ENCODE measurements at places on chromosomes 5 and 9.

GRCh38 chr9:128987805-128988204, 40.3 kb downstream of the NUP188 start:
- DNase-seq: no peak

DNA sequence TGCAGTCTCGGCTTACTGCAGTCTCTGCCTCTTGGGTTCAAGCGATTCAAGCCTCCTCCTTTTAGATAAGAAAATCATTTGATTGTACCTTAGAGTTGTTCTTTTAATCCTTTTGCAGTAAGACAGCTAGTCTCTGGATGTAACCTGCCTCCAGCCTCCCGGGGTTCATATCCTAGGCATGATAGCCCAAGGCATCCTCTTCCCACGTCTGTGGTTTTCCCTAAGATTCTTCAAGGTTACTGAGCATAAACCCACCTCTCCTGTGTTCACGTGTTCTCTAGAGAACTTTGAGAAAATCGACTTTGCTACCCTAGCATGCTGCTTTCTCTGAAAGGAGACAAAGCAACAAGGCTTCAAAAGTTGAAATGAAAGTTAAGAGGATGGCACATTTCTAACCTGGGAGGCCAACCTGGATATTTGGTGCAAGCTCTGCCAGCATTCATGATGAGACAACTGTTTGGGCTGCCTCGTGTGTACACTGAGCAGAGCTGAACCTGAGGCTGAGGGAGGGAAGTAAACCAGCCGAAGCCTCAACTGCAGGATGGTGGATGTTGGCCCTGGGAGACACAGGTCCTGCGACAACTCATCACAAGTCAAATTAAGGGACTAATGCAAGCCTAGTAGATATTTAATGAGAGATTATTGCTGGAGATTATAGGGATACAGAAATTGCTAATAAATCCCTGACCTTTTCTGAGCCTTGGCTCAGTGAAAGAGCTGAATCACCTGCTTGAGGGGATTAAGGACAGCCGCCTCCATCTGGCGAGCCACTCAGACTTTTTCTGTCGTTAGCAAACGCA, 261.8 kb downstream of the ARHGAP26 start:
- DNase-seq: no peak

DNA sequence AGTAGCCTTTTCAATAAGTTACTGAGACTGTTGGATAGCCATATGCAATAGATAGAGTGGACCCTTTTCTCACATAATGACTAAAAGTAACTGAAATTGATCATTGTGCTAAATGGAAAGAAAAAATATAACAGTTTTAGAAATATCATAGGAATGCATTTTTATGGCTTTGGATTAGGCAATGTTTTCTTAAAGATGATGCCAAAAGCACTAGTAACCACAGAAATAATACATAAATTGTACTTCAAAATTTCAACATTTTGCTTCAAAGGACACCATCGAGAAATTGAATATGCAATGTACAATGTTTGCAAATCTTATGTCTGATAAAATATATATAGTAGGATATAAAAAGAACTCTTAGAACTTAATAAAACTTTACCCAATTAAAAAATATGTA, 1267.5 kb upstream of the CDH9 start:
- DNase-seq: no peak

GRCh38 chr9:134971196-134971595, 53.5 kb upstream of the FCN1 start:
- DNase-seq: no peak

GRCh38 chr9:73155968-73156864, 4.6 kb downstream of the ANXA1 start:
- DNase-seq: no peak

DNA sequence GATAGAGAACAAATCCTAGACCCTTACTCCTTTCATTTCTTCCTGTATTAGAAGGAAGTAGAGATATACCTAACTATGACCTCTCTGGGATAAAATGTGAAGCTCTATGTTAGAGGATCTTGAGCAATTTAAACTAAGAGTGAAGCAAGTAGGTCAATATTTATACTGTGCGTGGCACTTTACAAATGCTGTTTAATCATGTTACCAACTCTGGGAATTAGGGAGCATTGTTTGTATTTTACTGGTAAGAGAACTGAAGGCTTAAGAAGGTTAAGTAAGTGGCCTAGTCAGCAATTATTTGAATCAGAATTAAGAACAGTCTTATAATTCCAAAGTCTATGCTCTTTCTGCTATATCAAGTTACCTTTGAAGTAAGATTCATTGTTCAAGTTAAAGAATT, 12.0 kb downstream of the TNC start:
- DNase-seq: no peak

- no peak for DNase-seq
Measured at GRCh38 chr5:1659100-1659981, 135.6 kb upstream of the LPCAT1 start.

GRCh38 chr5:14838396-14839319, 32.9 kb downstream of the ANKH start:
- no peak for DNase-seq

DNA sequence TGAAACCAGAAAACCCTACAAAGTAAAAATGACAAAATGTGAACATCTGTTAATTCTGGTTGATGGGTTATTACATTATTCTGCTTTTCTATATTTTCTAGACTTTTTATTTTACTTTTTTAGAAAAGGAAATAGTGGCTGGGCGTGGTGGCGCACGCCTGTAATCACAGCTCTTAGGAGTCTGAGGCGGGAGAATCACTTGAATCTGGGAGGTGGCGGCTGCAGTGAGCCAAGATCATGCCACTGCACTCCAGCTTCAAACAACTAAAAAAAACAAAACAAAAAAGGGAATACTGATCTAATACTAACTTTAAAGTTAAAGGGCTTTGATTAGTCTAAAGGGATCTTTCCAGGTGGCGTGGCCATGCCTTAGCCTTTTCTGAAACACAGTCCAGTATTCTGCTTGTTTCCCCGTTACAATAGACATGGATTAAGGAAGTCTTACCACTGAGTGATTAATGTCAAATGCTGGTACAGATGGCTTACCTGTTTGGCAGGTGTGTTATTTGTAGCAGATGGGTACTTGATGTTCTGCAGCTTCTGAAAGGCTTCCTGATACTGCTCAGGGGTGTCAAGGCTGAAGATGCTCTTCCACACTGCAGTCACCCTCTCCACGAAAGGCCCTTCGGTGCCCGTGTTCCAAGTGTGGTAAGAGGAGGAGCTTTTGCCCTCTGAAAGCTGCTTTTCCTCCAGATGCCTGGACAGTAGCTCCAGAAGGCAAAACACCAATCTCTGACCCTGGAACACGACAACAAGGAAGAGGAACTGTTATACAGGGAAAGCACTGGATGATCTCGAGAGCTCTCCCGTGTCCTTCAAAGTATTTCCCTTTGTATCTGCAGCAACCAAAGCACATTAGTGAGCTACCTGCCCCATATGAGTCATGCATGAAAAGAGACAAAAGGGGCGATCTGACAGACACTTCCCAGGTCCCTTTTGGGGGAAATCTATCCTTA, 37.5 kb downstream of the CNOT8 start:
- DNase-seq: no peak

DNA sequence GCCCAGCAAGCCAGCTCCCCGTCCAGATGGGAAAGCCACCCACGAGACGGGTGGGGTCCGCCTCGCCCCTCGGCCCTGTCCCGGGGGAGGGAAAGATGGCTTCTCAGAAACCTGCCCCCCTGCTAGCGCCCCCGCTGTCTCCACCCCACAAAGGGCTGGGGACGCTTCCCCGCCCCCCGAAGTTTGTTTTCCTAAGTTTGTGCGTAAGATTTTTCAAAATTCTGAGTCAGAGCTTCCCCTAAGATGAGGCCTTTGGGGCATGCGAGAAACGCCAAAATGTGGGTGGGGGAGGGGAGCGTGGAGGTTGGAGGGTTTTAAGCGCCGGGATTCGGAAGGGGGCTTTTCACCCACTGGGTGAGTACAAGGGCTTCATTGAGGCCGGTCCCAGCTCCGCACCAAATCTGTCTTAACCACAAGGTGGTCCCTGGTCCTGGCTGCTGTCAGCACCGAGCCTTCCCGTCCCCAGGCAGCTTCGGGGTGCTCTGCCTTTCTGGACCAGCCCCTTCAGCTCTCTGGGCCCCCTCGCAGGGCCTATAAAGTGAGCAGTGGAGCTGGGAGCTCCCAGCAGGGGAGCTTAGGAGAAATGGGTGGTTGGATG, 32.3 kb downstream of the PRRX2 start:
- peak; percentile 72 for DNase-seq

DNA sequence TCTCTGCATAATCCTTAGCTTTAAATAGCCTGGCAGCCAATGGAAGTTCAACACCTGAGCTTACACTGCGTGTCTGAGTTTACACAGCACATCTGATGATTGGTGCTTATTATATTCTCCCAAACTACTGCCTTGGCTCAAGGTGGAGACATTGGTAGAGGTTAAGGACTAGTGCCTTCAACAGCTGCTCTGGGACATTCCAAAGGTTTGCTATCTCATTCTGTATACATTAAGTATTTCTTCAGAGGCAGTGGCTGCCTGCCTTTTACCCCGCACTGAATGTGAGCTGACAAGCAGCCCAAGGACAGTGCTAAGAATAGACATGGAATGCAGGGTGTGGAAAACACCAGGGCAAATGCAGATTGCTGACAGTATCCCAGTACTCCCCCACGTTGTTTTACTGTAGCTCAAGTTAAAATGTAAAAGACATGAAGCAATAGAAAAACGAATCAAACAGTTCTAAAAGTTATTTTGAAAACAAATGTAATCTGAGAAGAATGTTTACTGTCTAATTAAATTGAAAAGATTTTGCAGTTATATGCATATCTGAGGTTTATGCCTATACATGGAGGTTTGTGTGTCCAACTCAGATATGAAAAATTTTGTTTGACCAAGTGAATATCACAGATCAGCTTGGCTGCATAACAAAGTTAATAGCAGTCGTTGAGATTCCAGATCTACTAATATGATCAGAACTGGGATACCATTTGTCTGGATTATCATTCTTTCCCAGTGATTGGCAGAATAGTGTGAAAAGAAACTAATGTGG, 1.8 kb downstream of the HSPB3 start:
- DNase-seq: no peak

DNA sequence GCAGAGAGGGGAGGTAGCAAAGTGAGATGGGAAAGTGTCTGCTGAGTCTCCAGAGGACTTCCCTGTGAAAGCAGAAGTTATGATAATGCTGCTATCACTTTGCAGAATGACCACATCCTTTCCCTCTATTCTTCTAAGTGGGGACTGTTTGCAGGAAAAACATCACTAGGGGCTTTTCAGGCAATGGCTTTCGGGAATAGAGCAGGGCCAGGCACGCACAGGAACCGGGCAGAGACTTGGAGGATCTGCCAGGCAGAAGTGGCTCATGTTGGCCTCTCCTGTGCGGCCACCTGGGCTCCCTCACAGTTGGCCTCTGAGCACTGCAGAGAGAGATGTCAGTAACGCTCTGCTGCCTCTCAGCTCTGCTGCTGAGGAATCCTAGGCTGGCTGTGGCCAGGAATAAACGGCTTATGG, 214.7 kb downstream of the MAST4 start:
- no peak for DNase-seq

- no peak for DNase-seq
Measured at GRCh38 chr9:126664900-126665643, 51.3 kb downstream of the LMX1B start.

- DNase-seq: peak; percentile 60
Measured at GRCh38 chr9:34929506-34930102, 28.5 kb upstream of the PHF24 start.

DNA sequence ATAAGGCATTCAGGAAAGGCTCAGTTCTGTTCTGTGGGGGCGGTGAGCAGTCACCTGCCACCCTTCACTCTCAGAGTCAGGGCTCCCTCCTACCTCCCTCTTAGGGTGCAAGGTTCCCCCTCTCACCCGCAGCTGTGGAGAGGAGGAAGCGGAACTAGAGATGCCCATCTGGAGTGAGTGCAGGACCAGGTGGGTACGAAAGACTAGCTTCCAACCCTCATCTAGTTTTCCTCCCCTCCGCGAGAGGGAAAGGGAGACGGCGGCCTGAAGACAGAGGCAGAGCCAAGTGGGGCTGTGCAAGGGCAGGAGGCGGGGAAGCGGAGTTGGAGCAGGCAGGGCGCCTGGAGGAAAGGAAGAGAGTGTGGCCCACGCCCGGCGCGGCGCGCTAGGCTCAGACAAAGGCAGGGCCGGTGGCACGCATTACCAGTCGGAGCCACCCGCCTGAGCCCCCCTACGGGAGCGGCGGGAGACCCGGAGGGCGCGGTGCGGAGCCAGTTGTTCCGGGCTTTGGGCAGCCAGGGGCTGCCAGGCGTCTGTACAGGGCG, 7.3 kb downstream of the PRR7 start:
- no peak for DNase-seq

DNA sequence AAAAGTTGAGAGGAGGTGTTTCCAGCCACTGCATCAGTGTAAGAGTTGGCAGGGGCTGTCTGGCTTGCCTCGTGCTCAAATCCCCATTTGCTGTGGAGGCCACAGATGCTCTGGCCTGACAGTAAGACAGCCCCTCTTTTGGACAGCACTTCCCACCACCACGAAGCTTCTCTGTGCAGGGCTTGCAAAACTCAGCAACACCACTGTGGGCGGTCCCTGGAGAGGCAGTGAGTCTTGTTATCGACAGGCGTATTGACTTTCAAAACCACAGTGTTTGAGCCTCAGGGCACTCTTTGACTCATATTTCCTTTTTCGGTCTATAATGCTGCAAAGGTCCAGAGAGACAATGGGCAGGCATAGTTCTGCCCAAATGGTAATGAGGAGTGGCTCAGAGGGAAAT, 539.5 kb downstream of the EBF1 start:
- DNase-seq: no peak

- no peak for DNase-seq
Measured at GRCh38 chr5:149154650-149155049, 13.4 kb downstream of the ABLIM3 start.

GRCh38 chr5:130115686-130116085, 211.4 kb downstream of the CHSY3 start:
- DNase-seq: no peak

GRCh38 chr9:99398241-99398640, 176.2 kb downstream of the SEC61B start:
- no peak for DNase-seq

GRCh38 chr5:68661237-68661636, 432.6 kb upstream of the SLC30A5 start:
- DNase-seq: peak; percentile 21

DNA sequence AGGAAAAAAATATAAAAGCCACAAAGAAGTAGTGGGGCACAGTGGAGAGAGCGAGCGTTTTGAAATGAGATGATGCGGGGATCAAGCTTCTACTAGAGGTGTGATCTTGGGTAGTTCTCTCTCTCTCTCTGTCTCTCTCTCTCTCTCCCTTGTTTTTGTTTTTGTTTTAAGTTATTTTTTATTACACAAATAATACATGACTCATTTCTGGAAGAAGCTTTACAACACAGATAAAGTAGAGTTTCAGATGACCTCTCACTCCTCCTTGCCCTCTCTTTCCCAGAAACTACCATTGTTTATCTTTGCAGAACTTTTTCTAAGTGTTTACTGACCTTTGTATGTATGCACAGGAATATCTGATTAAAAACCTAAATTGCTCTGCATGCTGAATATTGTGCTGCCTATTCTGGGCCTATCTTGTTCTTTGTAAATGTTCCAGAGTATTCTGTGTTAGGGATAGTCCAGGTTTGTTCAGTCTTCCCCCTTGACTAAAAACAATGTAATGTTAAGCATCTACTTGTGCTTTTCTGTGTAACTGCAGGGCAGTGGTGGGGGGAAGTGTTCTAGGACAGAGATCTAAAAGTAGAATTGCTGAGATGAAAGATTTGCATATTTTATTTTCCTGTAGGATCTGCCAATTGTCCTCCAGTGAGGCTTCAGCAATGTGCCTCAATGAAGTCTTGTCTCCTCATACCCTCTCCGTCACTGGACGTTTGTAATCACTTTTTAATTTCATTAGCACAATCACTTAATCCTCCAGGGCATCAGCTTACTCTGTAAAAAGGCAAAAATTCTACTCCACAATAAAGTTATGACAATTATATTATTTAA, 52.0 kb downstream of the FYB1 start:
- no peak for DNase-seq

- DNase-seq: no peak
Measured at GRCh38 chr5:131371835-131372234, 108.0 kb downstream of the CDC42SE2 start.
